MCF 10A (cell line): ENCODE measurements at places on chromosomes 11 and 22.

DNA sequence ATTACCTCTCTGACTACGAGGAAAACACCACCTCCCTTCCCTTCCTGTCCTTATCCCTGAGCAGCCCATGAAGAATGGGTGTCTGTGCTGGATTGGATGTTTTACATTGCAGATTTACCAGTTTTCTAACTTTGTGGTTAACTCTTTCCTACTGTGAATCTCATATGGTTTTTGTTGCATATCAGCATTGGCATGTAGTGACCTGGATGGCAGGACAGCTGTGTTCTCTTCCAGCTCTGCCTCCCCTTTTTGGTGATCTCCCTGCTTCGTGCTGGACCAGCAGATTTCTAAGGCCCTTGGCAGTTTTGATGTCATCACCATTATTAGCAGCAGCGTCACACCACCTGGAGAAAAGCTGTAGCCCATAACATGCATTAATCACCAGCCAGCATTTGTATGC lies 26.7 kb downstream of the OR6Q1 start:
- peaks cover 16% of the 10 kb centered on the region for H3K4me1 ChIP-seq
- no peak overlapping the region for H3K4me3 ChIP-seq
- H3K36me3 ChIP-seq: no peaks in the 10 kb centered on the region

- H3K27ac ChIP-seq: no peak overlapping the region
- peaks cover 58% of the 10 kb centered on the region for H3K36me3 ChIP-seq
- H3K4me3 ChIP-seq: no peak overlapping the region
- no peak for DNase-seq
- peaks cover 4% of the 10 kb centered on the region for H3K4me1 ChIP-seq
- no peaks in the 10 kb centered on the region for H3K27me3 ChIP-seq
These were observed 45.6 kb downstream of the ARFGAP3 start for GRCh38 chr22:42811459-42811858.

DNA sequence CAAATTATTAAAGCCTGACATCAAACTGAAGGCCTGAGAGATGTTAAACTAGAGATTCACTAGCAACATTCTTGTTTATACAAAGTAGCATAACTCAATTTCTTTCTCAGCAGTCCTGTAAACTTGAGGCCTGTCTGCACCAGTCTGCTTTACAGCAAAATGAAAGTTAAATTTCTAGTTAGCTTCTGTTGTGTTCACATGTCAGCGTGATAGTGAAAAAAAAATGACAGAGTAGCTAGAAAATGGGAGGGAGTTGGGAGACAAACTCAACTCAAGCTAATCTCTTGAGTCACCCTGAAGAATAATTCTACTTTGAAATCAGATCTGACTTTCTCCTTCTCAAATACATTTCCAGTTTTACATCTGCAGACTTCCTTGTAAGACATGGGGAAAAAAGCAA lies 6.5 kb downstream of the RBFOX2 start:
- no peak overlapping the region for H3K27ac ChIP-seq
- H3K36me3 ChIP-seq: no peaks in the 10 kb centered on the region
- peaks cover 31% of the 10 kb centered on the region for H3K4me1 ChIP-seq
- no peaks in the 10 kb centered on the region for H3K27me3 ChIP-seq

- H3K4me1 ChIP-seq: no peaks in the 10 kb centered on the region
- no peaks in the 10 kb centered on the region for H3K36me3 ChIP-seq
- peaks cover 70% of the 10 kb centered on the region for H3K27me3 ChIP-seq
- H3K27ac ChIP-seq: no peak overlapping the region
- no peak overlapping the region for H3K4me3 ChIP-seq
- peak; percentile 8 for DNase-seq
These were observed 720.0 kb upstream of the CNTN5 start for GRCh38 chr11:98300719-98301118.

GRCh38 chr22:37926771-37927636 lies 20.9 kb downstream of the MICALL1 start:
- no peaks in the 10 kb centered on the region for H3K27me3 ChIP-seq
- H3K27ac ChIP-seq: no peak overlapping the region
- H3K36me3 ChIP-seq: peaks cover 80% of the 10 kb centered on the region
- no peak for DNase-seq

DNA sequence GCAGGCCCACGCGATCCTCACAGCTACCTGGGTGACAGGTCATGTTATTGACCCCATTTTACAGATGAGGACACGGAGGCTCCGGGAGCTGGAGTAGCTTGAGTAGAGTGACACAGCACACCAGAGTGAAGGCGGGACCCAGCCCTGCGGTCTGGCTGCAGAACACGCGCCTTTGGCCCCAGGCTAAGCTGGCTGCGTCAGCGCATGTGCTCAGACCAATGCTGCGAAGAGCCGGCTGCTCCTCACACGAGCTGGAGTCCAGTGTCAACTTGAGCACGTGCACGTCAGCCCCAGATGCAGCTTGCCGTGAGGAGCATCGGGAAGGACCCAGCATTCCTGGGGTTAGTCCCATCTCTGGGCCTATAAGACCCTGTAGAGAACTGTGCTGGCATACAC lies 49.9 kb downstream of the SCUBE1 start:
- H3K27ac ChIP-seq: no peak overlapping the region
- DNase-seq: peak; percentile 21
- H3K4me1 ChIP-seq: peaks cover 5% of the 10 kb centered on the region
- no peaks in the 10 kb centered on the region for H3K36me3 ChIP-seq
- H3K4me3 ChIP-seq: no peak overlapping the region
- no peaks in the 10 kb centered on the region for H3K27me3 ChIP-seq
